ENCODE measurements at places on chromosomes 1 and 21. TPM values are rescaled to one million over a fixed set of nuclear protein-coding genes. Genes with fewer than 3 reads are reported as not detected.

Gene REN
- not detected for total RNA-seq

Gene SPATA17
- total RNA-seq = not detected

Gene KCNK1
- 0.78 TPM for total RNA-seq

Gene CREB3L4
- 12.0 TPM for total RNA-seq

Gene SIM2
- 0.84 TPM for total RNA-seq

Gene OR6K2
- not detected for total RNA-seq

Gene ABCB10
- total RNA-seq = 39.3 TPM

Gene KLHDC7A
- not detected for total RNA-seq

Gene C8B
- total RNA-seq = not detected

Gene LDLRAP1
- total RNA-seq = 29.2 TPM

Gene SELL
- total RNA-seq = 317 TPM

Gene CD101
- total RNA-seq = 0.09 TPM

Gene C1QA
- total RNA-seq = not detected

Gene ADORA3
- total RNA-seq = 0.11 TPM

Gene ETNK2
- 0.84 TPM for total RNA-seq

All from activated naive CD4-positive, alpha-beta T cell treated with anti-CD3 and anti-CD28 coated beads, Interleukin-2, amount 50 U/mL, for 72 hours (primary cell).